Fibroblast of skin of right quadriceps (primary cell): ENCODE measurements at places on chromosomes 11 and 22.
A peak's percentile ranks its signal among the peaks of the same experiment; 100 is the strongest.

DNA sequence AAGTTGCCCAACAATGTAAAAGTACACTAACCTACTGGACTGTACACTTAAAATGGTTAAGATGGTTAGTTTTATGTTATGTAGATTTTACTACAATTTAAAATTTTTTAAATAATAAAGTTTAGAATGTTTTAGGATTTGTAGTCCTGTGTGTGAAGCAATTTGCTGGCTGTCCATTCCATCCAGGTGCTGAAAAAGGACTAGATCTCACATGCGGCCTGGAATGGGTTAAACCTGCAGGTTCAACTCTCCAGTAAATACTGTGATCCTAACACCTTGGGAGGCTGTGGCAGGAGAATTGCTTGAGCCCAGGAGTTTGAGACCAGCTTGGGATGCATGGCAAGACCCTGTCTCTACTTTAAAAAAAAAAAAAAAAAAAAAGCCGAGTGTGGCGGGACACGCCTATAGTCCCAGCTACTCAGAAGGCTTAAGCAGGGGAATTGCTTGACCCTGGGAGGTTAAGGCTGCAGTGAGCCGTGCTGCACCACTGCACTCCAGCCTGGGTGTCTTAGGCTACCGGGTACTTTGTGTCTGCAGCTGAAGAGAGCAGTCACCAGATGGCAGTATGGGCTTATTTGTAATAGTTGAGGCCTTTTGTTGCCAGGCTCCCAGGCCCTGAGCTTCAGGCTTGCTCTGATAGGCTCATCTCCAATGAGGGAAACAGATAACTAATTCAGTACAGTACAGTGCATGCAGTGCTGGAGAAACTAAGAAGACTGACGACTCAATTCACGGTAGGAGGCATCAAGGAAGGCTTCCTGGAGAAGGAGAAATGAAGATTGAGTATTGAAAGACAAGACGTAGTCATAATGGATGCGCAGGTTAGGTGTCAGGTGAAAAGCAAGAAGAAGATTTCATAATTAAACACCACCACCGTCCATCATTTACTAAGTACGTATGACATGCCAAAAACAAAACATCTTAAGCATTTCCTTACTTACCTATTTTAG, 64.7 kb upstream of the ASPHD2 start:
- peak; percentile 70 for DNase-seq

- no peak for DNase-seq
Measured at GRCh38 chr11:115535781-115536180, 31.6 kb upstream of the CADM1 start.

GRCh38 chr22:22166941-22167713, 77.5 kb upstream of the VPREB1 start:
- DNase-seq, result no peak

DNA sequence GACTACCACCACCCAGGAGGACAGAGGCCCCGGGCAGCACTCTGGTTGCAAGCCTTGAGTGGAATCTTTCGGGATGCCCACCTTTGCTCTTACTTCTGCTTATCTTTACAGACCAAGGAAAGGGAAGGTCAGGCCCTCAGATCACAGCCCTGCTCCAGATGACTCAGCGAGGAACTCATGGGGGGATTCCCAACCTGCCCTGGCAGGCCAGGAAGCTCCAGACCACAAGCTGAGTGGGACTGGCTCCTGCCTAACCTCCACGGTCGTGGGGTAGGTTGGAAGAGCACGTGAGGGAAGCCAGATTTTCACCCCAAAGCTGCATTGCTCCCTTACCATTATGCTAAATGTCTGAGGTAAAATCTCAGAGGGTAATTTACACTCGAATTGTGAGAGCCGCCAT, 11.8 kb downstream of the TBC1D10A start:
- no peak for DNase-seq

DNA sequence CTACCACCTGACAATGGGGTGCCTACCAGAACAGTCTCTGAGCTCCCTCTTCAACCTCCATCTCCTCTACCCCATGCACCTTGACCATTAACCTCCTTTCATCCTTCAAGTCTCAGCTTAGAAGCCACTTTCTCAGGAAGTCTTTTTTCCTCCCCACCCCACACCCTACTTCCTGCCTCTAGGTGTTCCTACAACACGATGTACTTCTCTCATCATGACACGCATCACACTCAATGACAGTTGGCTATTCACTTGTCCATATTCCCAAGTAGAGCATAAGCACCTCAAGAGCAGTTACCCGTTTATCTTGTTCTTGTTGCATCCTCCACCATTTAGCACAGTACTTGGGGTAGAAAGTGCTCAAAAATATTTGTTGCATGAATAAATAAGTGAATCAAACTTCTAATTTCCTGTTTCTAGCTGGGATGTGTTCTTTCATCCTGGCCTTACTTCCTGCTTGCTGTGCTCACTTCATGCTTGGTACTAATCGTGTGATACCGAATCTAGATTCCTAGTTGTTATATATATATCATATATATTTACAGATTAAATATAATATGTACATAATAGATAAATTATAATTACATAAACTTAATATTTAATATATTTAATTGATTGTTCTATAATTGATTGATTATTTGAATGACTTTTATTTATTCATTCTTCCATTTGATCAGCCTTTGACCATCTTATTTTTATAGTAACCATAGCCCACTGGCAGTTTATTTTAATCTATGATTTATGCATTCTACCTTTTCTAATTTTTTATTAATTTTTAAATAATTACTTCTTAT, 177.5 kb upstream of the TMEM45B start:
- no peak for DNase-seq

DNA sequence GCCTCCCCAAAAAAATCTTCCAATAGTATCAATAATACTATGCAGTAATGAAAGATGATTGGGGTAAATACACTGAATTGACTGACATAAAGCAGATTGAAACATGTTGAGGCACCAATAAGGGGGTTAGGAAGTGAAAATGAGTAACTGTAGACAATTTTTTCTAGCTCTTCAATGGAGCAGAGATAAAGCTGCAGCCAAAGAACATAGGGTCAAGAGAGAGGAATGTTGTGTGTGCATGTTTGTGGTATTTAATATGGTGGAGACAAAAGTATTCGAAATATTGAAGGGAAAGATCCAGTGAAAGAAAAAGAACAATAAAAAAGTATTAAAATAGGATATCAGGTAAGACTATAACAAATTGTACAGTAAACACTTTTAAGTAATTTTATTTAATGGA, 450.0 kb upstream of the CCDC179 start:
- peak; percentile 50 for DNase-seq

- no peak for DNase-seq
Measured at GRCh38 chr11:75323609-75324008, 27.9 kb downstream of the ARRB1 start.

DNA sequence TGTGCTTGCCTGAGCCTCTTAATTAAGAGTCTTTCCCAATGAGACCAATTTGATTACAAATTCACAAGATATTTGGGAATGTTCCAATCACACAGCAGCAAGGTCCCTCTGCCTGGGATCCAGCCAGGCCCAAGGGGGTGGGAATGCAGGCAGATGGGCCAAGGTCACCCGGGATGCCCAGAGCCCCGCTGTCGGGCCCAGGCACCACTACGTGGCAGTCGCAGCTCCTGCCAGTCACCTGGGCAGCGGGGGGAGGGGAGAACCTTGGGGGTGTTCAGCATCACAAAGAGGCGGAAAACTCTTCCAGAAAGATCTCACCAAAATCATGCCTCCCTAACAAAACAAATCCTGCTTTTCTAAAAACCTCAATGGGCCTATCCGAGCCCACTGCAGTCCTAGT, 30.9 kb downstream of the PPM1F start:
- DNase-seq, result peak; percentile 53
